ENCODE measurements at places on chromosomes 5 and 9.
A peak's percentile ranks its signal among the peaks of the same experiment; 100 is the strongest.

- no peak for DNase-seq
Observed at GRCh38 chr5:107806705-107807104, 136.0 kb upstream of the EFNA5 start.

GRCh38 chr9:128685636-128686489, 3.2 kb upstream of the SET start:
- DNase-seq: no peak

- no peak for DNase-seq
Observed at GRCh38 chr5:10229306-10230048, 20.2 kb downstream of the ATPSCKMT start.

DNA sequence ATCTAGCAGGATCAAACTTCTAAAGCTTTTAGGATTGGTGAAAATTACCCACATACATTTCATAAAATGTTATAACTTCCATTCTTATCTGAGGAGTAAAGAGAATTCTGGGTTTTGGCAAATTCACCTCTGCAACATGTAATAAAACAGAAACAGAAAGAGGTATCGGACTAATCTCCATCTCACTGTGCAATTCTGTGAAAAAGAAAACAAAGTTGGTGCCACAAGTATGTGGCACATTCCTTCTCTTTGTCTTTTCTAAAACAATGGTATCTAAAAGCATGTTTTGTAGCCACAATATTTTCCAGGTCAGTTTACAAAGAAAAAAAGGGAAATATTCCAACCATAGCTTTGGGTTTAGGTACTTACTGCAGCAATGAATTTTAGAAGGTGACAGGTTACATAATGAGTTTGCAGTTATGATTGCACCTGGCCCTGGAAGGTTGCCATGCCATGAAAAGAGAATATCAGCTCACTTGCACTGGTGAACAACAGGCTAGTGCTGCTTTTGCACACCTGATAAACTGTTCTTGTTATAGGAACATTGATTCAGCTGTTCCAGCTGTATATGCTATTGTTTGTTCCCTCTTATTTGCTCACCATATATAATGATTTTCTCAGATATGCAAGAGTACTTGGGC, 491.3 kb upstream of the MEF2C start:
- DNase-seq: no peak

GRCh38 chr5:111252799-111253545, 28.8 kb downstream of the CAMK4 start:
- no peak for DNase-seq

- no peak for DNase-seq
Observed at GRCh38 chr5:128667751-128668150, 129.7 kb upstream of the FBN2 start.

DNA sequence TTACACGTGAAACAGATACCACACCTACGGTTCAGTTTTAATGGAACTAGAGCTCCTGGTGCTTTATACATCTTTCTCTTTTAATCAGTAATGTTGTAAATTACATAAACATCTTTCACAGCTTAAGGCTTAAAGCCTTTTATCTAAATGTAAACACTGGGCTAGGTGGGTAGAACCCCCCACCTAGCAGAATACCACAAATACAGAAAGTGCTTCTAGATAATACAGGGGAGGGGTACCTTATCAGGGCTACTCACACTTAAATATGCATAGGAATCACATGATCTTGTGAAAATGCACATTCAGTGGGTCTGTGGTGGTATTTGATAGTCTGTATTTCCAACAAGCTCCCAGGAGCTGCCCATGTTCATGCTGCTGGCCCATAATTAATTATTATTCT, 256.4 kb upstream of the TARS1 start:
- DNase-seq: no peak

- no peak for DNase-seq
Observed at GRCh38 chr9:84463272-84463671, 122.7 kb upstream of the SLC28A3 start.

- DNase-seq: no peak
Observed at GRCh38 chr5:80213466-80213865, 42.4 kb downstream of the SERINC5 start.

DNA sequence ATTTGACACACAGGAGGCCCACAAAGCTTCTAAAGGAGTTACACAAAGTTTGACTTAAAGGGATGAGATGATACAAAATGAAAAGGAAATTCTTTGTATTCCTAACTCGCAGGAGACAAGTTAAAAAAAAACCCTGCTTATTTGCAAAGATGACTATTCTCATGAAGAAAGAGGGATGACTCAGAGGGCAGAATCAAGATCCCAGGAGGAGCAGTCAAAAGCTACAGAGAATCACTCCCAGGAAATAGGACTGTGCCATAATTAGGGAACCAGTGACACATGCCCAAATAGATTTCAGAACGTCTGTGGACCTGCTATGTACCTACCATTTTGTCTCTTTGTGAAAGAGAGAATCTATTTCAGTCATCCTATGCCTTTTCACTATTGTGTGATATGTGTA, 103.5 kb upstream of the ARRDC3 start:
- DNase-seq: no peak

DNA sequence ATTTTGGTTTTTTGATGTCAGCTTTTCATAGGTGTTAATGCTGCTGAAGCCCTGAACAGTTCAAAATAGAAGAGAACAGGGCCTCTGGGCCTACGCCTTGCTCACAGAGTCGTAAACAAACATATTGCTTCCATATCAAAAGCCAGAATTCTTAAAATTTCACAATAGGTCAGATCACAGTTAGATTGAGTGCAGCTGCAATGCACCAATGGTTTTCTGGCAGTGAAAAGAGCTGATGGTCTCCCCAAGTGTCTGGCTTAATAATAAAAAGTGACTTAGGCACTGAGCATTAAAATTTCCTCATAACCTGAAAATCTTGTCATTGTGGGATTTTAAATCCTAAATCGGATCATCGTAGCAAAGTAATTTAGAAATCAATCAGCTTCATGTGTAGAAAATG, 493.0 kb downstream of the CAAP1 start:
- no peak for DNase-seq

DNA sequence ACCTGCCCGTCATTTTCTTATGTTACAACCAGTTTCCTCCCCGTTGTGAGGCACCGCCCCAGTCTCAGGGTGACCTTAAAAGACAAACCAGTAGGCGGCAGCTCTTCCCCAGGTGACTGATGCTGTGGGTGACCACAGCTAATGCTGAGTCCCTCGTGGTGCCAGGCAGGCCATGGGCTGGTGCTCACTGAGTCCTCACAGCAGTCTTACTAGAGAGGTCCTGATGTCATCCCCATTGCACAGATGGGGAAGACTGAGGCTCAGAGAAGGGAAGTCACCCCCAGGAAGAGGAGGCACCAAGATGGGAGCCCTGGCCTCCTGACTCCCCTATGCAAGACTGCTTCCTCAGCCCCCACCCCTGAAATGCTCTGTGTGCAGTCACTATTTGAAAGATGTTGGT, 978 bp downstream of the CFAP157 start:
- DNase-seq: peak; percentile 29

- no peak for DNase-seq
Observed at GRCh38 chr5:76204713-76205112, 121.5 kb downstream of the SV2C start.

DNA sequence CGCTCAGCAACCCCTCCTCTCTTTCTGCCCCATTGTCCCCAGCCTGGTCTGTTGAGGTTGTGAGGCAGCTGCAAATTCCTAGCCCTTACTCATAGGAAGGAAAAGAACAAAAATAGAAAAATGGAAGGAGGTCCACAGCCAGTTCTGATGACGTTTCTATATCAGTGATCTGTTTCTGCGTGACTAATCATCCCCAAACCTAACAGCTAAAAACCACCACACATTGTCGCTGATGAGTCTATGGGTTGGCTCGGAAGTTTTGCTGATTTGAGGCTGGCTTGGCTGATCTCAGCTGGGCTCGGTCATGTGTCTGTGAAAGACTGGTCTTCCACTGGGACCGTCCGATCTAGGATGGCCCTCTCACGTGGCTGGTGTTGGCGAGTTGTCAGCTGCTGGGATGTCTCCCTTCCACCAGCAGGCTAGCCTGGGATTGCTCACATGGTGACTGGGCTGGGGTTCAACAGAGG, 200.6 kb upstream of the ZNF618 start:
- DNase-seq: no peak

DNA sequence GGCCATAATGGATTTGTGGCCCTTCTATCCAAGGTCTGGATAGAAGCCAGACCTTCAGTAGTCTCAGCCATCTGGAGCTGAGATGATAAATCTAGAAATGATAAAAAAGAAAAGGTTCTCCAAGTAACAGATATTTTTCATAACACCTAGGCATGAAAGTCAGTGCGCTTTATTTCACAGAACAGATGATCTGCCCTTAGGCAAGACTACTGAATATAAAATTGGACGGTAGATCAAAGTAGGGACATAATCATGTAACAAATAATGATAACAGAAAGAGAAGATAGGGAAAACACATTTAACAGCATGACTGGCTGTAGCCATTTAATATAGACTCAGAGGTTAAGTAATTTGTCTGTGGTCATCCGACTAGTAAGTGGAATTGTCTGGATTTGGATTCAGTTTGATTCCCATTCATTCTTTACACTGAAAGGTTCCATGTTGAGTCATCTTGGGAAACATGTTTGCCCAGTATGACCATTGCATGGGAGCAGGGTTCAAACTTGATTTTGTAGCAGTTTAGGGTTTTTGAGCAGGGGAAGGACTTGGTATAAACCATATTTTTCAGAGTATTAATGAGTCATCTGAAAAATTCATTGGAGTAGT, 4.1 kb upstream of the CAVIN4 start:
- no peak for DNase-seq

- no peak for DNase-seq
Observed at GRCh38 chr5:991472-992267, 16.9 kb upstream of the NKD2 start.

- no peak for DNase-seq
Observed at GRCh38 chr5:129858131-129858675, 46.1 kb upstream of the CHSY3 start.

DNA sequence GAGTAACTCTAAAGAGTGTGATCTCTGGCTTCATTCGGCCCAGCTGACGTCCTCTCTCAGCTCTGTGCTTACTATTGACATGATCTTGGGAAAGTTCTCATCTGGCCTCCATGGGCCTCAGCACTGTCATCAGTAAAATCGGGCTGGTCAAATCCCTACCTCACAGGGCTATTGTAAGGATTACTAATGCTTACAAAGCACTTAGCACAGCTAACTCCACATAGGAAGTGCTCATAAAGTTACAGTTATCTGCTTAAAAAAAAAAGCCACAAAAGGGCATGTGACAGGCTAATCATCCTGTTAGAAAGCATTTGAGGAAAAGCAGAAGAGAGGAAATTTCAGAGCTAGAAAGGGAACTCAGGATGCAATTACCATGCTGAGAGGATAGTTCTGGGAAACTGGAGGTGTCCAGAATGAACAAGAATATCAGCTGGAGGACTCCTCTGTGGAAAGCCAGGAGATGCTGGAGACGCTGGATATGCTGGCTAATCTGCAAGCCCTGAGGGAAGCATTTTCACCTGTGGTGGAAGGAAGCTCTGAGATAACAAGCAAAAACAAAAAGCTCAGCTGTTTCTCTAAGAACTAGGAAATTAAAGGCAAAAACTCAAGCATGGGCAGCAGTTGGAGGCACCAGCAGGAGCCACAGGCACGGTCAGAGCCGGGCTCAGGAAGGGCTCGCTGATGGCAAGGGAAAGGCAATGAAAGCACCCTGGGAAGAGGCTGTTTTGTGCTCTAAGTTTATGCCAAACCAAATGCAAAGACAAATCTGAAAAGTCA, 4.4 kb upstream of the BHMT start:
- DNase-seq: no peak

DNA sequence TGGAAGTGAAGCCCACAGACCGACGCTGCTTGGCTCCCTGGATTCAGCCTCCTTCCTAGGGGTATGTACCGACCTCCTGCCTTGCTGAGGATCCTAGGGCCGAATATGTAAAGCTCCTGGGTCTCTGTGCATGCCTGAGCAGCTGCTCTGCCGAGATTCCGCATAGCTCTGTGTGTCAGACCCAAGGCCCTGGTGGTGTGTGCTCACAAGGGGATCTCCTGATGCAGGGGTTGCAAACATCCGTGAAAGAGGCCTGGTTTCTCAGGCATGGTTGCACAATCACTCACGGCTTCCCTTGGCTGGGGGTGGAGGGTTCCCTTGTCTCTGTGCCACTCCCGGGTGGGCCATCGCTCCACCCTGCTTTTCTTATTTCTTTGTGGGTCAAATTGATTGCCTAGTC, 19.9 kb upstream of the SVEP1 start:
- no peak for DNase-seq

GRCh38 chr9:79670269-79670961, 98.7 kb downstream of the TLE4 start:
- no peak for DNase-seq

GRCh38 chr5:150589862-150590601, 50.4 kb upstream of the SYNPO start:
- DNase-seq: no peak

DNA sequence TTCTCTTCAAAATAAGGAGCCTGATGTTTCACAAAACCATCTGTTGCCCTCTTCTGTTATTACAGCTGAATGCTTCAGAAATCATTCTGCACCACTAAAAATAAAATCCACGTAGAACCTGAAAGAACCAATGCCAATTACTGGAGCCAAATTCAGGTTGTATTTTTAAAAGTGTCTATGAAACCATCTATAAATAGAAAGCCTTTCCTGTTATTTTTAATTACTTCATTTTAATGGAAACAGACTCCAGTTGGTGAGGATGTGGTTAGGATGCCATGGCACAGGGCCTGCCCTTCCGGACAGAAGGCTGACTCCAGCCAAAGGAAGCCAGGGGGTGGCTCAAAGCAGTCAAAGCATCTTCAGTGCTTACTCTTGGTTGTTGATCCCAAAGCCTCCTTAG, 119.8 kb downstream of the TENT4A start:
- DNase-seq: no peak

DNA sequence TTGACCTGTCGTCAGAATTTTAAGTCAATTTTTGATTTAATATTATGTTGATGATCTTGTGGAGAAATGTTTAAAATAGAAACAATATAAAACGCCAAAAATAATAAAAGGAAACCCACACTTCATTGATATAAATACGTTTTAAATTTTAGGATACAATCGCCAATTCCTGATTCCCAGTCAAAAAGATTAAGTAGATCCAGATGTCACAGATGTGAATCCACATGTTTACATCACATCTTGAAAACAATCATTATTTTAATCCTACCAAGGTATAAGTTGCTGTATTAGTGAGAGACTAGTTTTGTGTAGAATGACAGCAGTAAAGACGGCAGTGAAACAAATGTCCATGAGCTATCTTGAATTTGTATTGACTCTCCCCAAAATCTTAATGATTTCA, 4.9 kb downstream of the TAS2R1 start:
- no peak for DNase-seq

GRCh38 chr5:132406144-132406783, 36.8 kb downstream of the SLC22A5 start:
- no peak for DNase-seq
